GM23248 (cell line): ENCODE measurements at places on chromosomes 12 and 14. TPM values are rescaled to one million over a fixed set of nuclear protein-coding genes. Genes with fewer than 3 reads are reported as not detected.

Gene TPI1
- total RNA-seq = 1,720 and 1,799 TPM in 2 replicates

Gene PPP4R4
- total RNA-seq = under 0.01 and 0.22 TPM in 2 replicates

DNA sequence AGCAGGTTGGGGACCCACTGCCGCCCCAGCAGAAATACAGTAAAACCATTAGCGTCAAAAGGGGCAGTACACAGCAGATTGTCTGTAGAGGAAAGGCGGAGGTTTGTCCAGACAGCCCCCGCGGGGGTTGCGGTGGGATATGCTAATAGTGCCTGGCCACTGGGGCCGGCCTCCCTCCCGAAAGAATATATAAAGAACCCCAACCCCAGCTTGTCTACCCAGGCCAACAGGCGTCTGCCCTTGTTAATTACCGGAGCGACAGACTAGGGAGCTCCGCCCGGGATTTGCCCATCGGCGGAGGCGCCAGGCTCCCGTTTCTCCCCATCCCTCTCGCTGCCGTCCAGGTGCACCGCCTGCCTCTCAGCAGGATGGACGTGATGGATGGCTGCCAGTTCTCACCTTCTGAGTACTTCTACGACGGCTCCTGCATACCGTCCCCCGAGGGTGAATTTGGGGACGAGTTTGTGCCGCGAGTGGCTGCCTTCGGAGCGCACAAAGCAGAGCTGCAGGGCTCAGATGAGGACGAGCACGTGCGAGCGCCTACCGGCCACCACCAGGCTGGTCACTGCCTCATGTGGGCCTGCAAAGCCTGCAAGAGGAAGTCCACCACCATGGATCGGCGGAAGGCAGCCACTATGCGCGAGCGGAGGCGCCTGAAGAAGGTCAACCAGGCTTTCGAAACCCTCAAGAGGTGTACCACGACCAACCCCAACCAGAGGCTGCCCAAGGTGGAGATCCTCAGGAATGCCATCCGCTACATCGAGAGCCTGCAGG, at the start of gene MYF5:
MYF5 (plus strand) TSS at position 217 of the 774 bp plus-strand sequence; CDS start at position 369, 152 bp downstream.
- H3K36me3 ChIP-seq = no peaks in the 10 kb centered on the region
- H3K4me1 ChIP-seq = no peaks in the 10 kb centered on the region
- no peak within 1 kb of the TSS for H3K27ac ChIP-seq
- no peak within 1 kb of the TSS for H3K4me3 ChIP-seq
- no peak for DNase-seq

- H3K27me3 ChIP-seq = no peaks in the 10 kb centered on the region
- peak; percentile 66 for DNase-seq
- peak overlapping the region; percentile 51 for H3K4me3 ChIP-seq
- peak overlapping the region; percentile 93 for H3K27ac ChIP-seq
Measured at GRCh38 chr12:49201595-49202295, 12.9 kb upstream of the TUBA1A start.

DNA sequence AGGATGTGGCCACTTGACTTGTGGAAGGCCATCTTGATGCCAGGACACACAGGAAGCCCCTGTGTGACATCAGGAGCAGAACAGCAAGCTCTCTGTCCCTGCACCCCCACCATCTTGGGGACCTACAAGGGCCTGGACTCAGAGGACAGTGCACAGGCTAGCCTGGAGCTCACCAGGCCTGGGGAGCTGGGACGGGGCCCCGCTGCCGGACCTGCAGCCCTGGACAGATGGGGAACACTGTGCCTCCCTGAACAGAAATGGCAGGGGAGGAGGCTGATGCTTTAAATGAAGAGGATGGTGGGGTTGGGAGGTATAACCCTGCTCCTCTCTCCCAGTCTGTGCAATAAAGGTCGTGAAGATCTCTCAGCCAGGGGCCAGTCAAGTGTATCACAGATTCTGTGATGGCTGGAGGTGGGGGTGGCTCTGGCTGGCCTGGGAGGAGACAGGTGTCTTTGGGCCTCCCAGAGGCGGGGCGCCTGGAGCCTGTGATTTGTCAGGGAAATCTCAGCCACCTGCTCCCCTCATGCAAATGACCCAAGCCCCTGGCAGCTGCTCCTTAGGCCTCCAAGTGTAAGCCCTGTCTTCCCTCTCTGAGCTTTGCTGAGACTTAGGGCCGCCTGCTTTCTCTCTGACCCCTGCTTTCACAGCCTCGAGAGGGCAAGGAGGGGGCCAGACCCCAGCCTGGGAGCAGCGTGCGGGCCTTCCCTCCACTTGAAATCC, 1.1 kb upstream of the GNB3 start:
- peaks cover 3% of the 10 kb centered on the region; the same call in 1 of the 2 replicates for H3K36me3 ChIP-seq
- no peak overlapping the region for H3K27ac ChIP-seq
- H3K4me3 ChIP-seq = no peak overlapping the region
- no peaks in the 10 kb centered on the region for H3K4me1 ChIP-seq
- DNase-seq = no peak
